ENCODE measurements at places on chromosomes 16 and 17. TPM values are rescaled to one million over a fixed set of nuclear protein-coding genes. Genes with fewer than 3 reads are reported as not detected.

DNA sequence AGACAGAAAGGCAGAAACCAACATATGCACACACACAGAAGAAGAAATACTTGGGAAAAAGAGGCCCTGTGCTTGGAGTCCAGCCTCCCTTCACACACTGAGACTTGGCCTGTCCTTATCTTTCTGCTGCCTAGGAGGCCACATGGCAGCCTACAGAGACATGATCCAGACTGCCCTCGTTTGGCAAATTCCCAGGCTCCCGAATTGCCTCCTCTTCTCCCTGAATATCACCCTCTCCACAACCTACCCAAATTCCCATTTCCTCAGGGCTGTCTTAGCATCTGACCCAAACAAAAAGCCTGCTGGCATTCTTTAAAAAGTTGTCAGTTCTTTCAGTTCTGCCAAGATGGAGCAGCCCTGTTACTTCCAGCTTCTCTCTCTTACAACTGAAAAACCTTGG lies 59.8 kb downstream of the DNAH17 start:
- H3K27me3 ChIP-seq, result no peaks in the 10 kb centered on the region
- no peaks in the 10 kb centered on the region for H3K4me1 ChIP-seq
- no peaks in the 10 kb centered on the region for H3K36me3 ChIP-seq
- no peak for DNase-seq

DNA sequence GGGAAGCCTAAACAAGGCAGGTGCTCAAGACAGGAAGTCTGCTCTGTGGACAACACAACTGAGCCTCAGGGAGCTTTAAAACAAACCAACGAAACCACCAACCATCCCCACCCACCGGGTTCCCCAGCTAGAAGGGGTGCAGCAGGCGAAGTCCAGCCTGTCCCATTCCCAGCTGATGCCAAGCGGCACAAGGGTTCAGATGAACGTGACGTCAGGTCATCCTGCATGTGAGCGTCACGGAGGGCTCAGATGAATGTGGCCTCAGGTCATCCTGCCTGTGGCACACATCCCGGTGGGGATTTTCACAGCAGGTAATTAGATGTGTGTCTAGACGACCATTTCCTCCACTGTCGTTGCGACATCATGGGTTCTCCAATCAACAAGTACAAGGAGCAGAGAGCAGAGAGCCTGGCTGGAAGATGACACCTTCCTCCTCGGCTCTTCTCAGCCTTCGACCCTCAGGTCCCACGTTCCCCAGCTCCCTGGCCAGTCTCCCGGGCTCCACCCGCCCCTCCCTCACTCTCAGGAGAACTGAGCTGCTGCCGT lies 246.5 kb downstream of the FOXL1 start:
- no peaks in the 10 kb centered on the region for H3K4me1 ChIP-seq
- H3K27ac ChIP-seq, result no peak overlapping the region
- no peak for DNase-seq
- no peaks in the 10 kb centered on the region for H3K36me3 ChIP-seq
- peaks cover 38% of the 10 kb centered on the region for H3K27me3 ChIP-seq

Gene LHX1
- total RNA-seq, result not detected

Gene PTX4
- not detected for total RNA-seq

Gene DPEP1
- not detected for total RNA-seq
